ENCODE measurements at places on chromosomes 11 and 22. TPM values are rescaled to one million over a fixed set of nuclear protein-coding genes. Genes with fewer than 3 reads are reported as not detected.

The CASP1 gene
- 4.2 TPM for total RNA-seq

The GPHA2 gene
- not detected for total RNA-seq

The CDC42EP2 gene
- total RNA-seq: 20.8 TPM

The ACRV1 gene
- not detected for total RNA-seq

The KRTAP5-1 gene
- not detected for total RNA-seq

The B4GALNT4 gene
- 0.46 TPM for total RNA-seq

The HBB gene
- not detected for total RNA-seq

The APOBEC3G gene
- 2.9 TPM for total RNA-seq

The OR51B2 gene
- not detected for total RNA-seq

The POLR2F gene
- total RNA-seq: 78.0 TPM

The C2CD2L gene
- total RNA-seq: 1.8 TPM

The MPZL2 gene
- 82.5 TPM for total RNA-seq

The OR4C3 gene
- total RNA-seq: not detected

The MFRP gene
- total RNA-seq: 0.15 TPM
